Activated naive CD8-positive, alpha-beta T cell treated with anti-CD3 and anti-CD28 coated beads, Interleukin-2, amount 50 U/mL, for 24 hours (primary cell): ENCODE measurements at places on chromosomes 2 and 18.
A peak's percentile ranks its signal among the peaks of the same experiment; 100 is the strongest.

DNA sequence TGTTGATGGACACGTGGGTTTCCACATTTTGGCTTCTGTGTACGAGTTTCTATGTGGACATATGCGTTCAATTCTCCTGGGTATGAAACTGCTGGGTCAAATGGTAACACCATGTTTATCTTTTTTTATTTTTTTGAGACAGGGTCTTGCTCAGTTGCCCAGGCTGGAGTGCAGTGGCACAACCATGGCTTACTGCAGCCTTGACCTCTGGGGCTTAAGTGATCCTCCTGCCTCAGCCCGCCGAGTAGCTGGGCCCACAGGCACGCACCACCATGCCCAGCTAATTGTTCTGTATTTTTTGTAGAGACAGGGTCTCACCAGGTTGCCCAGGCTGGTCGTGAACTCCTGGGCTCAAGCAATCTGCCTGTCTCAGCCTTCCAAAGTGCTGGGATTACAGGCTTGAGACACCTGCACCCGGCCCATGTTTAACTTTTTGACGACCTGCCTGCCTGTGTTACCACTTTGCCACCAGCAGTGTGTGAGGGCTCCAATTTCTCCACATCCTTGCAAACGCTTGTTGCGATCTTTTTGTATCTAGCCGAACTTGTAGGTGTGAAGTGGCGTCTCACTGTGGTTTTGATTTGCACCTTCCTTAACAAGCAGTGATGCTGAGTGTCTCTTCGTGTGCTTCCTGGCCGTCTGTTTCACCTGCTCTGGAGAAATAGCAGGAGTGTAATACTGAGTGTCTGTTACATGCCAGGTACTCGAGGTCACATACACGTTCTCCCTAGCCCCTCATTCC lies 6.9 kb downstream of the HSBP1L1 start:
- H3K36me3 ChIP-seq = peaks cover 40% of the 10 kb centered on the region
- no peak for DNase-seq
- H3K27me3 ChIP-seq = no peaks in the 10 kb centered on the region
- peaks cover 2% of the 10 kb centered on the region for H3K4me1 ChIP-seq
- no peak overlapping the region for H3K4me3 ChIP-seq

GRCh38 chr2:100653449-100654035 lies 90.7 kb downstream of the PDCL3 start:
- H3K36me3 ChIP-seq = no peaks in the 10 kb centered on the region
- DNase-seq = no peak
- peaks cover 24% of the 10 kb centered on the region for H3K4me1 ChIP-seq
- no peak overlapping the region for H3K4me3 ChIP-seq

DNA sequence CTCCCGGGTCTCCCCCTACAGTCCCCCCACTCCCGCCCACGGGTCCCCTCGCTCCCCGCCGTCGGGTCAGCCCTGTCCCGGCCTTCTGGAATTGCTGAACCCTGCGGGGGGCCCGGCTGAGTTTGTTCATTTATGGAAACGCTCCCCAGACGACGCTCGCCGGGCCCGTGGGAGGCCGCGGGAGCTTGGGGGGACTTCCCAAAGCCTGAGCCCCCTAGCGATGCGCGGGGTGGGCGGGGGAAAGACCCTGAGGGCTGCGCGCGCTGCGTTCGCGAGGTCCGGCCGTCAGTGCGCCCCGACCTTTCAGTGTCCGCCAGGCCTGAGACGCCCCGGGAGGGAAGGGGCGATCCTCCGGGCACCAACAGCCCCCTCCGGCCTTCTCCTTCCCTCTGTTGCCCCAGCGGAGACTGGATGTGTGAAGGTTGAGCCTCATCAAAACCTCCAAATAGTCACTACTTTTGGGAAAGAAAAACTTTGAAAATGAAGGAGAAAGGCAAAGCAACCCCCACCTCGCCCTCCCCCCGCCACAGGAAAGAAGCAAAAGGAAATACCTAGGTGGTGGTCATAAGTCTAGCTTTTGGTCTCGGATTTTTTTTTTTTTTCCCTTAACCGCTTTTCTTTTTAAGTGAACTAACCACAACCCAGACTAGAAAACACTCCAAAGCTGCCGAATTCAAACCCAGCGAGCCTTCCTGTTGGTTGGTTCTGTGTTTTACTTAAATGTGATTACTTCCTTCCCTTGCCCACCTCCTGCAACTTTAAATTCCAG lies 509 bp upstream of the CYS1 start:
- peaks cover 34% of the 10 kb centered on the region for H3K4me1 ChIP-seq
- H3K4me3 ChIP-seq = peak overlapping the region; percentile 69
- peak; percentile 36 for DNase-seq
- H3K27me3 ChIP-seq = peaks cover 75% of the 10 kb centered on the region
- H3K36me3 ChIP-seq = no peaks in the 10 kb centered on the region

- no peak overlapping the region for H3K4me3 ChIP-seq
- H3K27me3 ChIP-seq = peaks cover 11% of the 10 kb centered on the region
- no peaks in the 10 kb centered on the region for H3K4me1 ChIP-seq
- no peak overlapping the region for H3K27ac ChIP-seq
- H3K36me3 ChIP-seq = no peaks in the 10 kb centered on the region
These were observed 49.9 kb upstream of the RBBP8 start for GRCh38 chr18:22883179-22883578.

GRCh38 chr2:66665124-66665984 lies 230.4 kb downstream of the MEIS1 start:
- H3K4me3 ChIP-seq = no peak overlapping the region
- H3K36me3 ChIP-seq = no peaks in the 10 kb centered on the region
- H3K27ac ChIP-seq = no peak overlapping the region

- peaks cover 4% of the 10 kb centered on the region for H3K27me3 ChIP-seq
- no peak for DNase-seq
- no peak overlapping the region for H3K27ac ChIP-seq
- peaks cover 2% of the 10 kb centered on the region for H3K4me1 ChIP-seq
- H3K4me3 ChIP-seq = no peak overlapping the region
These were observed 984 bp downstream of the TCF23 start for GRCh38 chr2:27149570-27150405.

DNA sequence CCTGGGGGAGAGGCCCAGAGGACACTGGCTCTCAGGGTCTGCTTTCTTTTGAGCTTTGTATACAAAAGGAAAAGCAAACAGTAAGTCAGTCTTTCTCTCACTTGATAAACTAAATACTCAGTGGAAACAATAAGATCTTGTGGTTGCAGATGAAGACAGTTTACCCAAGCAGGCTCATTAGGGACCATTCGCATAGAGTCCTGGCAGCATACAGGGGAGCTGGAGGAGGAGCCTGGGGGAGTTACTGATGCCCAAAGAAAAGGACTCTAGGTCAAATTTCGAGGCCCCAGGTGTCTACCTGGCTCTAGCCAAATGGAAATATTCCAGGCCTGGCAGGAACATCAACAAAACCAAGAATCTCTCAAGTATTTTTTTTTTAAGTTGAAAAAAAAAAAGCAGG lies 225.3 kb downstream of the CNTNAP5 start:
- no peak overlapping the region for H3K27ac ChIP-seq
- DNase-seq = no peak
- H3K27me3 ChIP-seq = no peaks in the 10 kb centered on the region
- H3K4me1 ChIP-seq = no peaks in the 10 kb centered on the region
- H3K4me3 ChIP-seq = no peak overlapping the region
- H3K36me3 ChIP-seq = no peaks in the 10 kb centered on the region

DNA sequence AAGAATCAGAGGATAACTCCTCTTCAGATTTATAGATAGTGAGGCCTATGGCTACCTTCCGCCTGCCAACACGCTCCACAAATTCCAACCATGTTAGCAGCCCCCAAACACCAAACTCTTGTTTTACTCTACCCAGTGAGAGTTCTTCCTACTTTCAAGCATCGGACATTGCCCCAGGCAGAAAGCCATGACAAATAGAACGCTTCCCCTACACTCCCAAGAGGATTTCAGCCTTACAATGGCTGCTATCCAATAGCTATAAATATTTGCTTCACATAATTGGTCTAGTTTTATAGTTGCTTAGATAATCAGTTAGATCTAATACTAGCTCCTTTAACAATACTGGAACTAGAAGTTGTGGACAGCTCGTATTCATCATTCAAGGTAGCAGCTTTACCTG lies 503.4 kb upstream of the VRK2 start:
- H3K27ac ChIP-seq = no peak overlapping the region
- peaks cover 3% of the 10 kb centered on the region for H3K27me3 ChIP-seq

DNA sequence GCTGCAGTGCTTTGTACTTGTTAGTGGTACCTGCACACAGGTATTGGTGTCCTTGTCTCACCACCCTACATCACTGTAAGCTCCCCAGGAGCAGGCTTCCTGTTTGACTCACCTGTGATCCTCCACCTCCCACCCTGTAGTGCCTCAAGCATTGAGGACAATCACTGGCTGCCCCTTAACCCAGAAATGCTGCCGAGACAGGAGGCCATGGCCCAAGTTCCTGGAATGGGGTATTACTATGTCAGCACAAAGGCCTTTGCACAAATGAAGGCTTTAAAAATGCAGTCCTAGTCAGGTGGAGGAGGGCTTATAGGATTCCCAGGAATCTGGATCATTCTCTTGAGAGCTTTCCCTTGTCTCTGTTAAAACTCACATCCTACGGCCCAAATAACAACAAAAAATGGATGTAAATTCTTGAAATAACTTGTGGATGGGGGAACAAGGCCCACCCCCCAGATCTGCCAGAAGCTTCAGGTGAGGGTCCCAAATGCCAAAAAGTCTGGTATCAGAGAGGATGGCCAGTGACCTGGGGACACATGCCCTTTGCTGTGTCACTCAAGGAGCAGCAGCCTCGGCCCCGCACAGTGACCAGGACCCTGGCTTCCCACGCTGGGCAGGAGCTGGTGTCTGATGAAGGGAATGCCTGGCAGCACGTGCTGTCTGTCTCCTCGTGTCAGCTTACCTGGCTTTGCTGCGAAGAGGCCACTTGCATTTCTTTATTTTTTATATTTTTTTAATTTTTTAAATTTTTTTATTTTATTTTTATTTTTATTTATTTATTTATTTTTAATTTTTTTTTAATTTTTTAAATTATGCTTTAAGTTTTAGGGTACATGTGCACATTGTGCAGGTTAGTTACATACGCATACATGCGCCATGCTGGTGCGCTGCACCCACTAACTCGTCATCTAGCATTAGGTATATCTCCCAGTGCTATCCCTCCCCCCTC lies 3.7 kb upstream of the IL37 start:
- H3K27me3 ChIP-seq = no peaks in the 10 kb centered on the region
- H3K4me3 ChIP-seq = no peak overlapping the region
- no peak for DNase-seq
- H3K27ac ChIP-seq = no peak overlapping the region
- no peaks in the 10 kb centered on the region for H3K36me3 ChIP-seq
- H3K4me1 ChIP-seq = no peaks in the 10 kb centered on the region

DNA sequence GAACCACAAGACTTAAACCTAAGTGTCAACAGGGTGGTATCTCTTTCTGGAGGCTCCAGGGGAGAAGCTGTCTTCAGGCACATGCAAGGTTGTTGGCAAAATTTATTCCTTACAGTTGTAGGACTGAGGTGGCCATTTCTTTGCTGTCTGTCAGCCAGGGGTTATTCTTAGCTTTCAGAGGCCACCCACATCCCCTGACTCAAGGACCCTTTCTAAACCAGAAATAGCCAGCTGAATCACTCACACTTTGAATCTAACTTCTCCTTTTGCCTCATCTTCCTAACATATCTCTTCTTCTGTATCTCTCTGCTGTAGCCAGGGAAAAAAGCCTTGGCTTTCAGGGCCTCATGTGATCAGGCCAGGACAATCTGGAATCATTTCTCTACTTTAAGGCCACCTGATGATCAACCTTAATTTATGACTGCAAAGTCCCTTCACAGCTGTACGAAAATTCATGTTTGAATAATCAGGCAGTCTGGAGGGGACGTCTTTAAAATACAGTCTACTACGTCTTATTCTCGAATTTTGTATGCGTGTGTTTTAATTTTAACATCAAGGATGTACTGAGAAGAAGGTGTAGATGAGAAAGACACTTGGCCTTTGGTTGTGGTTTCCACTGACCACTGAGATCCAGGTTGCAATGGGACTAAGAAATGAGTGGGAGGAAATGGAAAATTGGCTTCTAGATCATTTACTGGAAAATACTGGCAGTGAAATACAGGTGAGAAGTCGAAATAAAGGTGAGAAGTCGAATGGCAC lies 90.4 kb downstream of the DOCK10 start:
- peak overlapping the region; percentile 90 for H3K27ac ChIP-seq
- peaks cover 14% of the 10 kb centered on the region for H3K36me3 ChIP-seq
- H3K4me1 ChIP-seq = peaks cover 94% of the 10 kb centered on the region
- H3K27me3 ChIP-seq = no peaks in the 10 kb centered on the region

- peaks cover 32% of the 10 kb centered on the region for H3K4me1 ChIP-seq
- H3K36me3 ChIP-seq = peaks cover 7% of the 10 kb centered on the region
- H3K27ac ChIP-seq = no peak overlapping the region
- H3K27me3 ChIP-seq = no peaks in the 10 kb centered on the region
These were observed 35.0 kb downstream of the LCLAT1 start for GRCh38 chr2:30482011-30482410.

- no peak for DNase-seq
- H3K4me3 ChIP-seq = no peak overlapping the region
- H3K27me3 ChIP-seq = peaks cover 3% of the 10 kb centered on the region
These were observed 46.8 kb upstream of the SPOPL start for GRCh38 chr2:138454761-138455160.

DNA sequence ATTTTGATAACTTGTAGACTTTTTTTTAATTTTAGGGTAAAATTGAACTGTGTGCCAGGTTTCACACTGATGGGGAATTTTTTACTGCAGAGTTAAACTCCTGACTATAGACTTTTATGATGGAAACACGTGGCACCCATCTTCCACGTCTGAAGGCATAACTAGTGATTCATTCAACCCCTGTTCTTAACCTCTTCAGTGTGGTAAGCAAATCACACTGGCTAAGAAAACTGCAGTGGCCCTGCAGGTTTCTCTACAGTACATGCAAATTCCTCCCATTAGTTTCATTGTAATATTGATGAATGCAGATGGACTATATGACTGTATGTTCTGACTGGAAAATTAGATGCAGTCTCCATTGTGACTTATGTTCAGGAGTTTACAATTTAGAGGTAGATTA lies 47.2 kb downstream of the SMAD4 start:
- H3K36me3 ChIP-seq = peaks cover 47% of the 10 kb centered on the region
- DNase-seq = no peak
- no peak overlapping the region for H3K27ac ChIP-seq
- no peaks in the 10 kb centered on the region for H3K27me3 ChIP-seq
- H3K4me1 ChIP-seq = peaks cover 32% of the 10 kb centered on the region

- no peaks in the 10 kb centered on the region for H3K36me3 ChIP-seq
- no peak overlapping the region for H3K27ac ChIP-seq
- H3K4me3 ChIP-seq = no peak overlapping the region
- no peaks in the 10 kb centered on the region for H3K4me1 ChIP-seq
- DNase-seq = no peak
- peaks cover 3% of the 10 kb centered on the region for H3K27me3 ChIP-seq
These were observed 140.5 kb downstream of the ST6GAL2 start for GRCh38 chr2:106745468-106745867.

DNA sequence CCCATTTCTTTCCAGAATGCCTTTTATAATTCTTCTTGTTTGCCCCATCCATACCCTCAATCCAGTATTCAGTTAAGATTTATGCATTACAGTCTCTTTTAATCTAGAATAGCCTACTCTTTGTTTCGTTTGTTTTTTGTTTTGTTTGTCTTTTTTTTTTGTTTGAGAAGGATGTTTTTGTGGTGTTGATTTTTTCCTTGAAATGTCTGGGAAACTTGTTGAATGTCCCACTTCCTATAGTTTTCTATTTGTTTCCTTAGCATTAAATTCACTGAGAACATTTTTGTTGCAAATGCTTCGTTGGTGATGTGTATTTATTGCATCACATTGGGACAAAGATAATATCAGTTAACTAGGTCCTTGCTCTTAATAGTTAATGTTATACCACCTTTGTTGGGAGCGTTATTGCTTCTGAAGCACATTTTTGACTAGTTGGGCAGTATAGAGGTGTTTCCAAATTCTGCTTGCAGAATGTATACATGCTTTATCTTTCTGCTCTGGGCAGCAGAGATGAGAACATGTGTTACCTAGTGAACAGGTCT lies 28.9 kb downstream of the ZNF638 start:
- DNase-seq = no peak
- H3K4me3 ChIP-seq = no peak overlapping the region
- H3K27ac ChIP-seq = no peak overlapping the region
- peaks cover 51% of the 10 kb centered on the region for H3K36me3 ChIP-seq
- H3K27me3 ChIP-seq = no peaks in the 10 kb centered on the region
